Fibroblast of upper back skin (primary cell): ENCODE measurements at places on chromosomes 11 and 22.

GRCh38 chr22:49975543-49976389 is 15.2 kb downstream of the PIM3 start:
- no peak for DNase-seq

- DNase-seq, result peak; percentile 93
These were observed 127.0 kb downstream of the MRTFA start for GRCh38 chr22:40509401-40510134.

- DNase-seq, result no peak
These were observed 92.8 kb upstream of the DRD2 start for GRCh38 chr11:113567867-113568544.

GRCh38 chr11:10716543-10717259 is 23.1 kb upstream of the IRAG1 start:
- DNase-seq, result no peak

- no peak for DNase-seq
These were observed 12.6 kb downstream of the MICALL1 start for GRCh38 chr22:37918580-37919270.

DNA sequence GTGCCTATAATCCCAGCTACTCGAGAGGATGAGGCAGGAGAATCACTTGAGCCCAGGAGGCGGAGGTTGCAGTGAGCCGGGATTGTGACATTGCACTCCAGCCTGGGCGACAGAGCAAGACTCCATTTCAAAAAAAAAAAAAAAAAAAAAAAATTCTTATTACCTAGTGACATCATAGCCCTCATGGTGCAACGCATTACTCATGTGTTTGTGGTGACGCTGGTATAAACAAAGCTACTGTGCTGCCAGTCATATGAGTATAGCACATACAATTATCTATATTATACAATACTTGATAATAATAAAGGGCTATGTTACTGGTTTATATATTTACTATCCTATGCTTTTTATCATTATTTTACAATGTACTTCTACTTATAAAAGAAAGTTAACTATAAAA is 41.2 kb downstream of the OR2AT4 start:
- DNase-seq, result no peak

DNA sequence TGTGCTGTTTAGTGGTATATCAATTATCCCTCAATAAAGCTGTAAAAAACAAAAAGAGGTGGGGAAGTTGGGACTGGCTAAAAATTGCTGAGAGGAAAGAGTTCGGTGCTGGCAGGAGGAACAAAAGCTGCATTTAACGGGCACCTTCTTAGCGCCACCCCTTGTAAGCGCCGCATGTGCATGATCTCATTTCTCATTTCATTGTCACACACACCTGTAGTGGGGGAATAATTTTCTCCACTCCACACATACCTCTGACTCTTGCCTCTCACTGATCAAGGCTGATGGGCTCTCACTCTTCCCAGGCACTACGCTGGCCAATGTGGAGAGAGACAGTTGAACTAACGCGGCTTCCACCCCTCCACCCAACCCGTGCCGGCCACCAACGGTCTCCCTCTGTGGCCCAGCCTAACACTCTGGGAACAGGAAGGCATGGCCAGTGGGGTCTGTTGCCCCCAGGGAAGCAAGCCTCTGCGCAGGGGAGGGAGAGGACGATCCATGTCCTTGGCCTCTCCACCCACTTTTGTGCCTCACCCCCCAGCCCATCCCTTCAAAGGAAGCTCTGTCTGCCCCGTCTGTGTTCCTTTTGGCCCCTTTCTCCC is 186.7 kb upstream of the SYT13 start:
- no peak for DNase-seq

DNA sequence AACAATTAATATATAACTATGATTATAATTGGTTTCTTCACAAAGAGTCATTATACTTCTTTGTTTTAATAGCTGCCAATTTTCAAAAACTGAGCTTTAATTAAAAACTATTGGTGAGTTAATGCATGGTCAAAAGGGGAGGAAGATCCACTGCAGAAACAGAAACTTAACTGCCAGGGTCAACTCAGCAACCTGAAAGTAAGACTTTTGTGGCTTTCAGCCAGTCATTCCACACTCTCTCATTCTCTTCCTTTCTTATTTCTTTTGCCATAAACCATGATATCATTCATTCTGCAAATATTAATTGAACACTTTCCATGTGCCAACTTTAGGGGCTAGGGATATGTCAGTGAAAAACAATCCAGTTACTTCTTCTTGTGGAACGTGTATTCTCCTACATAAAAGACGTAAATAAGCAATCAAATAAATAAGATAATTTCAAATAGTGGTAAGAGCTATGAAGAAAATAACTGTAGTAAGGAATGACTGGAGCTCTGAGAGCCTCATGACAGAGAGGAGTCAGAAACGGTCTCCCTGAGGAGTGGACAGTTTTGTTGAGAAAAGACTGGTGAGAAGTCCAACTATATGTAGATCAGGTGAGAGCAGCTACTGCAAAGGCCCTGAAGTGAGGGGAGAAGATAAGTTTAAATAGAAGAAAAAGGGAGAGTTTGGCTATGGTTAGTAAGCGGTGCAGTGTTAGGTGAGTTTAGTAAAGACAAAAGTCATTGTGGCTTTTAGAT is 130.5 kb downstream of the GRIA4 start:
- no peak for DNase-seq

DNA sequence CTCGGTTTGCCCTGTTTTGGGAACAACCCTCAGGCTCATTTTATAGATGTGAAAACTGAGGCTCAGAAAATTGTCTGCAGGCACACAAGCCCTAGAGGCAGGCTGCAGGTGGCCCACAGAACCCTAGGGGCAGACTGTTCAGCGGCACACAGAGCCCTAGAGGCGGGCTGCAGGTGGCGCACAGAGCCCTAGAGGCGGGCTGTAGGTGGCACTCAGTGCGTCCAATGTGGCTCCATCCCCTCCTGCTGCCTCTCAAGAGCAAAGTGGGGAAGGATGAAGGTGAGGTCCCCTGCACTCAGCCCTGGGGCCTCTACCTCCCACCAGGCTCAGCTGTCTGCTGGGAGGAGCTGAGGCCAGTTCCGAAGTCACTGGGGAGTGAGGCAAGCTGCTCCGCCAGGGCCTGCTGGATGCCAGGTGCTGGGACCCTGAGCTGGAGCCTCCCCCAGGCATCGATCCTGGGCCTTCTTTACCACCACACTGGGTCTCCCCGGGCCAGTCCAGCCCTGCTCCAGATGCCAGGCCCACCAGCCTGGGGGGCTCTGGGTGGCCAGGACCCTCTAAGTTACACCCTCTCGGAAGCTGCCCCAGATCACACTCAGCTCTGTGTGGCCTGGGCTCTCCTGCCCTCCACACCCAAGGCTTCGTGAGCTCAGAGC is 2.3 kb downstream of the ACY3 start:
- no peak for DNase-seq

- DNase-seq, result no peak
These were observed 8.5 kb downstream of the RNH1 start for GRCh38 chr11:498297-499181.

- DNase-seq, result no peak
These were observed 9.7 kb downstream of the CRELD2 start for GRCh38 chr22:49928185-49928495.

DNA sequence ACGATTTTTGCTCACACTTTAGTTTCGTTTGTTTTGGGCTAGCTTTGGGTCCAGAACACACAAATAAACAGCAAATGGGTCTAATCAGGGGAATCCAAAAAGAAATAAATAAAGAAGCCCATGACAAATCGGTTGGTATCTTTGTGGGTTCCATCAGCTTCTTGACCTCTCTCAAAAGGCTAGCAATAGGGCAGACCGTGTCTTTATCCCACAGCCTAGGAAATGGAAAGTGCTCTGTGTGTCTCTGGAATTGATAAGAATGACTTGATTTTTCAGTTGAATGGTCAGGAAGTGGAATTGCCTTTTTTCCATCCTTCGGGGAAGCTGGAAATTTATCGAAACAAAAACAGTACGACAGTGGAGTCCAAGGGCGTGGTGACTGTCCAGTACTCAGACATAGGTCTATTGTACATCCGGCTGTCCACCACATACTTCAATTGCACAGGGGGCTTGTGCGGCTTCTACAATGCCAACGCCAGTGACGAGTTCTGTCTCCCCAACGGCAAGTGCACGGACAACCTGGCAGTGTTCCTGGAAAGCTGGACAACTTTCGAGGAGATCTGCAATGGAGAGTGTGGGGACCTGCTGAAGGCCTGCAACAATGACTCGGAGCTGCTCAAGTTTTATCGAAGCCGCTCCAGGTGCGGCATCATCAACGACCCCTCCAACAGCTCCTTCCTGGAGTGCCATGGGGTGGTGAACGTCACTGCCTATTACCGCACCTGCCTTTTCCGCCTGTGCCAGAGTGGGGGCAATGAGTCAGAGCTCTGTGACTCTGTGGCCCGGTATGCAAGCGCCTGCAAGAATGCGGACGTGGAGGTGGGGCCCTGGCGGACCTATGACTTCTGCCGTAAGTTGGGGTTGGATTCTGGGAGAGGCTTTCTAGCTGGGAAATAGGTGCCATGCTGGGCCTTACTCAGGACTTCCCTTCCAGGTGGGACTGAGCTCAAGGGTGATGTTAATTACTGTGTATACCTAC is 28.6 kb downstream of the TECTA start:
- no peak for DNase-seq

DNA sequence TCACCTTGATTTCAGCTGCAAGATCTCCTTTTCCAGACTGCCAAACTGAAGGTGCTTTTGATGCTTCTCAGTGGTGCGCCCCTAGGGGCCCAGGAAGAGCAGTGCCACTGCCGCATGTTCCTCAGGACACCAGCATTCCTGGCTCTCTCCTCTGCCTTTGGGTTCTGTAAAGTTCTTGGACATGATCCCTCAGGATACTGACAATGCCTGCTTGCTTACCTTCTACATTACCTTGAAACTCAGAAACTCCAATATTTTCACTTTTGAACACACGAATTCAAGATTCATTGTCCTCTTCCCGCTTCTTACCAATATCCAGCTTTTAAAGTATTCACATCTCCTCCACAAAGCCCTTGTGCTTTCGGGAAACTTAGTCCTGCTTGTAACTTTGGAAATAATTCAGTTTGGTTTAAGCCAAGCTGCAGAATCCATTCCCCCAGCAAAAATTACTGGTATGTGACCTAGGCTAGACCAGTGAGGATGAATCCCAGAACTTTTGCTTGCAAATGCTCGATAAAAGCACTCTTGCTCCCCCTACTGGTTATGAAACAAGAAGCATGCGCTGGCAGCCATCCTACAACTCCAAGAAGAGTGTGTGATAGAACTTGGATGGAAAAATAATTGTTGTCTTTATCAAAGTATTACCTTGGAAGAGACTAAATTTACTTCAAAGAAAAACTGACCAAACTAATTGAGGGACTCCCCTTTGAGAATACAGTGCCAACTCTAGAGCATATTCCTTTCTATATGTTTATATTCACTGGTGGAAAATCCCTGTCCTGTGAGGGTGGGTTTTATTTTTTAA is 16.5 kb upstream of the OR5B21 start:
- DNase-seq, result peak; percentile 85

DNA sequence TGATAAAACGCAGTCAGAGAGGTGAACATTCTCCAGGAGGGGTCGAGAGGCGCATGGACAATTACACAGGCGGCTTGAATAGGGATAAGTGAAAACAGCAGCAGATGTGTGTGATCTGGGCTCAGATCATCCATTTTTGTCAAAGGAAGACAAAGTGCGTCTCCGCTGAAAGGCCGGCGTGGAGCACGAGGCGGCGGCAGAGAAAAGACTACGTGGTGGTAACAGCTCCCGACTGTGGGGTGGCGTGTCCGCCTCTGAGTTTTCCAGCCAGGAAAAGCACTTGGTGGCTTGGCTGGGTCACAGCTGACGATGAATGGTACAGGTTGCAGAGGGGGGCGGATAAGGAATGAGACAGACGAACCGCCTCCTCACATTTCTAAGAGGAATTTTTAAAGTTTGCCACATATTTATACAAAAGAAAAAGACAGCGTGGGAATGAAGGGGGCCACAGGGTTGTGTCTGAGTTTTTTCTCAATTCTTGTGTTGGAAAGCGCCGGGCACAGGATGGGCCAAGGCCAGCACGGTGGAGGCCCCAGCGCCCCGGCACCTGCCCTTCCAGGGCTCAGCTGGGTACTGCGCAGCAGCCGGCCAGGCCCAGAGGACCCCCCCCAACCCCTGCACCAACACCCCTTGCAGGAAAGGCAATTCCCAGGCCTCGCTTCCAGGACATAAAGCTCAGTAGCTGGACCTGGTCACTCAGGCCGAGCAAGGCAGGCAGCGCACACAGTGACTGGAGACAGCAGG is 80.4 kb downstream of the TRMU start:
- DNase-seq, result peak; percentile 16
